Lower lobe of right lung (tissue), 2 donors: ENCODE measurements at places on chromosomes 12 and 14. TPM values are rescaled to one million over a fixed set of nuclear protein-coding genes. Genes with fewer than 3 reads are reported as not detected.
A peak's percentile ranks its signal among the peaks of the same experiment; 100 is the strongest.

DNA sequence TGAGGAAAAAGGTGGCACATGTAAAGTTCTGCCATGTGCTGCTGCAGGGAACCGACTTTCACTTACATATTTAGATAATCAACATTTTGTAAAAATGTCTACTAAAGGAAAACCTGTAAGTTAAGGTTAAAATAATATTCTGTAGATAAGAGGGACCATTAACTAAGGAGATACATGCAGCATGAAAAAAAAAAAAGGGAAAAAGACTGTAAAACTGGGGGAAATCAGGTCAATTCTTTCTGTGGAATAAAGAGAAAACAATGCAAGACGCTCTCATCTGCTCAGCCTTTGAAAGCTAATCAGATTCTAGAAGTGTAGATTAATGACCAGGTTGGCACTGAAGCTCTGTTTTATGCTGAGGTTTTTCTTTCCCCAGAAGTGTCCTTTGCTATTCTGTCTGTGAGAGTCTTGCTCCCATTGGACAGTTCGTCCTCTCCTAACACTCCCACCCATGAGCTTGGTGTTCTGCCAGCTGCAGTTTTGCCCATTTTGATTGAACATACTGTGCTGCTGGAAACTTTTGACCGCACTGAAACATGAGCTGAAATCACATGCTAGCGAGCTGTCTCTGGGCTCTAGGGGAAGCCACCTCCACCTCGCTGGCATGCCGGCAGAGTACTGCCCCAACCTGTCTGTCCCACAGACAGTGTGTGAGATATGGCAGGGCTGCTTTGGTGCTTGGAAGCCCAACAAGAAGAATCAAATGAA, 39.7 kb downstream of the PPTC7 start:
- peaks cover 44% of the 10 kb centered on the region for H3K4me1 ChIP-seq
- peak overlapping the region; percentile 63 for H3K27ac ChIP-seq
- H3K36me3 ChIP-seq: peaks cover 32% of the 10 kb centered on the region
- no peaks in the 10 kb centered on the region for H3K27me3 ChIP-seq
- no peak overlapping the region for H3K4me3 ChIP-seq
- peak; percentile 82 for DNase-seq

GRCh38 chr14:88303041-88303440, 20.0 kb downstream of the KCNK10 start:
- no peaks in the 10 kb centered on the region for H3K27me3 ChIP-seq
- no peak overlapping the region for H3K4me3 ChIP-seq
- no peak overlapping the region for H3K27ac ChIP-seq

- H3K36me3 ChIP-seq: peaks cover 32% of the 10 kb centered on the region
- no peak for DNase-seq
- no peak overlapping the region for H3K4me3 ChIP-seq
Measured at GRCh38 chr12:70557583-70558191, 79.5 kb downstream of the PTPRB start.

CIROP gene
- not detected for total RNA-seq

- no peak for DNase-seq
- H3K27ac ChIP-seq: no peak overlapping the region
- no peak overlapping the region for H3K4me3 ChIP-seq
- H3K27me3 ChIP-seq: no peaks in the 10 kb centered on the region
- H3K4me1 ChIP-seq: no peaks in the 10 kb centered on the region
Measured at GRCh38 chr12:45426294-45426693, 210.4 kb downstream of the ANO6 start.

DNA sequence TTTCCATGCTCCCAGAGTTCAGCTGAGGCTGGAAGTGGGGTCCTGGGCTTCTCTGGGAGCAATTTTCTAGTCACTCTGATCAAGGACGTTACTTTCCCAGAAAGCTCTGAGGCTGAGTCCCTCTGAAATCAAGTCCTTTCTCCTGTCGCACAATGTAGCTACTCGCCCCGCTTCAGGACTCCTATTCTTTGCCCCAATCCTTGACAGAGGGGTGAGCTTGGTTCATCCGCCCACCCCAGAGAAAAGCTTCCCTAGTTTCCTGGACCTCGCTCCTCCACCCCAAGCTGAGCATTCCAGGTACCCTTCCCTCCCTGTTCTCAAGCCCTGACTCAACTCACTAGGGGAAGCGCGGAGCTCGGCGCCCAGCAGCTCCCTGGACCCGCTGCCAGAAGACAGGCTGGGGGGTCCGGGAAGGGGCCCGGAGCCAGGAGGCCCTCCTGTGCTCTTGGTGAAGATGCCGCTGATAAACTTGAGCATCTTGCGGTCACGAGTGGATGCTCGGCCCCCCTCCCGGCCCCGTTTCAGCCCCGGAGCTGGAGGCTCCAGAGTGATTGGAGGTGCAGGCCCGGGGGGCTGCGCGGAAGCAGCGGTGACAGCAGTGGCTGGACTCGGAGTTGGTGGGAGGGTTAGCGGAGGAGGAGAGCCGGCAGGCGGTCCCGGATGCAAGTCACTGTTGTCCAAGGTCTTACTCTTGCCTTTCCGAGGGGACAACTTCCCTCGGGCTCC, 1.6 kb downstream of the AGAP2 start:
- peaks cover 3% of the 10 kb centered on the region for H3K36me3 ChIP-seq
- DNase-seq: no peak
- H3K27me3 ChIP-seq: peaks cover 67% of the 10 kb centered on the region
- H3K4me1 ChIP-seq: peaks cover 42% of the 10 kb centered on the region

ATN1 gene
- total RNA-seq: 123 TPM

DNA sequence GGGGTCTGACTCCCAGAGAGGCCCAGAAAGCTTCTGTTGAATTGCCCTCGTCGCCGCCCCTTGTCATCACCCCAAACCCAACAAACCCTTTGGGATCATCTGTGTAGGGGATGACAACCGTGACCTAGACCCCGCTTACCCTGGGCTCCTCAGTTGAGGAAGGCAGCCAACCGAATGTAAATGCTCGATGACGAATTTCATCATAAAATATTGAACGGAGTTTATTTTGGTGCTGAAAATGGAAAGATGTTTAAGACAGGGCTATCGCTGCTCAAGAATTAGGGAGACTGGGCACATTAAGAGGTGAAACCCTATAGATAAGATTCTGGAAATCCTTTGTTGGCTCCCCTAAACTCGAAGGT, 512 bp downstream of the ACTR10 start:
- H3K27ac ChIP-seq: peak overlapping the region; percentile 95
- DNase-seq: no peak
- H3K4me3 ChIP-seq: peak overlapping the region; percentile 89
- H3K27me3 ChIP-seq: no peaks in the 10 kb centered on the region
- H3K36me3 ChIP-seq: peaks cover 25% of the 10 kb centered on the region

DNA sequence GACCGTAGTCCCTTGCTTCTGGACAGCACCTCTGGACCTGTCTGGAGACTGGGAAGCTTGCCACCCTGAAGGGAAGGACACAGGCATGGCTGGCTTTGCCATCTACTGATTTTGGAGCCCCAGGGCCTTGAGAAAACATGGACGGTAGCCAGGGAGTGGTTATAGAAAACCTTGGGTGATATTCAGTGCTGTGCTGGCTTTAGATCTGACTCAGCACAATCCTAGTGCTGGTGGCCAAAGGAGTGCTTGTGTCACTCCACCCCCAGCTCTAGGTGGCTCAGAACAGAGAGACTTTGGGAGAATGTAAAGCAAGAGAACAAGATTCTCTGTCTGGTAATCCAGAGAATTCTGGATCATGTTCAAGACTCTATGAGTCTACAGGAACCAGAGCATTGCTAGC, 214.5 kb upstream of the IGF1 start:
- H3K4me1 ChIP-seq: no peaks in the 10 kb centered on the region
- H3K27ac ChIP-seq: no peak overlapping the region
- no peaks in the 10 kb centered on the region for H3K27me3 ChIP-seq
- DNase-seq: no peak
- no peak overlapping the region for H3K4me3 ChIP-seq
- H3K36me3 ChIP-seq: no peaks in the 10 kb centered on the region

DNA sequence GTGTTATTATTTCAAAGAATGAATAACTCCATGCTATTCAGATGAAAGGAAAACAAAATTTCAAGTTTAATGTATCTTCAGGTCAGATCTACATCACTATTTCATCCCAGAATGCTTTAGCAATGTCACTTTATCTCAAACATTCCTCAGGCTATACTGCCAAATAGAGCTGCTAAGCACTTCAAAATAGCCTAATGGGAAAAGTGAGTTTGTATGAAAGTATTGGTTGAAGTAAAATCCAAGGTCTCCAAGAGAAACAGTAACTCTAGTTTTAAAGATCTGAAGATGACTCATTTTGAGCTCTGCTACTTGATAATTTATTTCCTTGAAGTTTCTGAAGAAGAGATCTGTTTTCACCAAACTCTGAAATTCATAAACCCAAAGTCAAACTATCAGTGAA, 466.2 kb upstream of the FOXG1 start:
- H3K4me3 ChIP-seq: no peak overlapping the region
- H3K27me3 ChIP-seq: no peaks in the 10 kb centered on the region
- H3K36me3 ChIP-seq: no peaks in the 10 kb centered on the region
- H3K4me1 ChIP-seq: no peaks in the 10 kb centered on the region
- no peak overlapping the region for H3K27ac ChIP-seq

TMTC2 gene
- 31.4 TPM for total RNA-seq

- H3K4me1 ChIP-seq: peaks cover 9% of the 10 kb centered on the region
- no peaks in the 10 kb centered on the region for H3K27me3 ChIP-seq
- DNase-seq: no peak
- H3K4me3 ChIP-seq: no peak overlapping the region
Measured at GRCh38 chr14:85590784-85591183, 60.8 kb downstream of the FLRT2 start.

GRCh38 chr14:51167587-51168214, 72.3 kb upstream of the TMX1 start:
- DNase-seq: no peak
- H3K4me3 ChIP-seq: no peak overlapping the region
- H3K4me1 ChIP-seq: no peaks in the 10 kb centered on the region
- H3K27me3 ChIP-seq: no peaks in the 10 kb centered on the region
- H3K27ac ChIP-seq: no peak overlapping the region

GRCh38 chr12:8453021-8453513, 2.7 kb upstream of the CLEC6A start:
- H3K4me1 ChIP-seq: peaks cover 6% of the 10 kb centered on the region
- no peak overlapping the region for H3K27ac ChIP-seq
- no peaks in the 10 kb centered on the region for H3K27me3 ChIP-seq
- no peaks in the 10 kb centered on the region for H3K36me3 ChIP-seq
- DNase-seq: peak; percentile 51

DNA sequence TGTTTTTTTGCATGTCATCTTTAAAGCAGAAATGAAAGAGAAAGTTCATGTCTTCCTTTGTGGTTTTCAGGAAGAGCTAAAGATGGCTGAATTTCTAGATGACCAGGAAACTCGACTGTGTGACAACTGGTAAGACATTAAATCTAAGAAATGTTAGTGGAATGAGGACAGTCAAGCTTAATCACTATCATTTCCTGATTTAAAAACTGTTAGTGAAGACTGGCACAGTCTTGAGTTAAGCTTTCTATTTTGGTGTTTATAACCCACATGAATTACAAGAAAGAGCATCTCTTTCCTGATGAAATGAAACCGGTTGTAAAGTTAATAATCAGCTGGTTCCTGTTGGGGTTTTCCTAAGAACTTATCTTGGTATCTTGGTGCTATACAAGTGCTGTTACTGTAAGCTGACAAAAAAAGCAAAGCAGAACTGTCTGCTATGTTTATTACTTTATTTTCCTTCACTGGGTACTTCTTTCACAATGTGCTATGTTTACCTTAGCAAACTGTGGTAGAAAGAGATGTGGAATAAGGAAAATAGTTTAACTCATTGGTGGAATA, 5.2 kb downstream of the TRAFD1 start:
- no peaks in the 10 kb centered on the region for H3K27me3 ChIP-seq
- H3K4me1 ChIP-seq: peaks cover 75% of the 10 kb centered on the region
- H3K36me3 ChIP-seq: peaks cover 25% of the 10 kb centered on the region
- no peak for DNase-seq

GRCh38 chr12:26713885-26714383, 119.1 kb downstream of the ITPR2 start:
- no peak overlapping the region for H3K4me3 ChIP-seq
- H3K4me1 ChIP-seq: no peaks in the 10 kb centered on the region
- H3K27ac ChIP-seq: no peak overlapping the region
- no peaks in the 10 kb centered on the region for H3K27me3 ChIP-seq

GRCh38 chr12:82182601-82183190, 175.5 kb downstream of the CCDC59 start:
- DNase-seq: no peak
- no peak overlapping the region for H3K4me3 ChIP-seq
- no peaks in the 10 kb centered on the region for H3K36me3 ChIP-seq
- no peaks in the 10 kb centered on the region for H3K4me1 ChIP-seq
- no peaks in the 10 kb centered on the region for H3K27me3 ChIP-seq

IGF1 gene
- 16.9 TPM for total RNA-seq

- no peaks in the 10 kb centered on the region for H3K27me3 ChIP-seq
- H3K36me3 ChIP-seq: no peaks in the 10 kb centered on the region
- no peak overlapping the region for H3K4me3 ChIP-seq
- no peak for DNase-seq
- H3K27ac ChIP-seq: no peak overlapping the region
Measured at GRCh38 chr12:94829552-94829951, 173.9 kb downstream of the NDUFA12 start.

GUCY2C gene
- not detected for total RNA-seq

DNA sequence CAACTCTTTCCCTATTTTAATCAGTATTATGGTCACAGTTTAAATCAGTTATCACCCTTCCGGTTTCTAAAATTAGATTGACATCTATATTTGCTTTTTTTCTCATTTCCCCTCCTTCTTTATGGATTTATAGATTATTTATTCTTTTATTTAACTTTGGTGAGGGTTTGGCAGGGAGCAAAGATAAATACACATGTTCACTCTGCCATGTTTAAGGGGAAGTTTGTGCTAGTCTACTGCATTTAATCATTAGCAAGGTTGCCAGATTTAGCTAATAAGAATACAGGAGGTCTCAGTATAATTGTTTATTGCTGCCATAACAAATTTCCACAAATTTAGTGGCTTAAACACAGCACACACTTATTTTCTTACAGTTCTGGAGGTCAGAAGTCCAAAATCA, 204.0 kb upstream of the BTG1 start:
- no peak overlapping the region for H3K27ac ChIP-seq
- H3K4me1 ChIP-seq: no peaks in the 10 kb centered on the region
- H3K27me3 ChIP-seq: no peaks in the 10 kb centered on the region
- DNase-seq: no peak
- H3K36me3 ChIP-seq: no peaks in the 10 kb centered on the region

DNA sequence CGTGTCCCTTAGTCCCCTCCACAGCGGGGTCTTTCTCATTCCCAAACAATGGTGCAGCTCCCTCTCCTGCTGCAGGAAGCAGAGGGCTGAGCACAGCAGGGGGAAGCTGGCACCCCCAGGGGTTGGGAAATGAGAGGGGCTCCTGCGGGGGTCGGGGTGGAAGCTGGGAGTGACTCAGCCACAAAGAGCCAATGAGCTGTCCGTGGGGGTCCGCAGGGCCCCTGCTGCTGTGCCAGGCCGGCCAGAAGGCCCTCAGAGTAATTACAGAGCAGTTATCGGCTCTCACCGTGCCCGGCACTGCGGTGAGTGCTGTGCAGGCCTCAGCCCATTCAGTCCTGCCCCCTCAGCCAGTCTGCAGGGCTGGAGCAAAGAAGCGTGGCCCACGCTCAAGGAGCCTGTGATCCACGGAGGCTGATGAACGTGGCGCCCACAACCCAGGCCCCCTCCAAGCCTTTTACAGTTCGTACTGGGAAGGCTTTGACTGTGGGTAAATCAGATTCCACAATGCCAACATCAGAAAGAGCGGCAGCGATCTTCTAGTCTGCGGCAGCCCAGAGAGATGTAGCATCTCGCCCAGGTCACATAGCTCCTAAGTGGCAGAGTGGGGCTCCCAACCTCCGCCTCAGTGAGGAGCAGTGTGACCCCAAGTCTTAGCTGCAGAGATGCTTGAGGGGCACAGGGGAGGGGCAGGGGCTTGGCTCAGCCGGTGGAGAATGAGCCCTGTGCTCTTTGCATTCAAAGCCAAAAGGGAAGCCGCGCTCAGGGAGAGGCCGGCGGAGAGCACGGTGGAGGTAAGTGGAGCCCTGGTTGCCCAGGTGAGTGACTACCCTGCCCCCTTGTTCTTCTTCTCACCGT, 43.4 kb downstream of the SLC6A12 start:
- peaks cover 10% of the 10 kb centered on the region for H3K4me1 ChIP-seq
- no peaks in the 10 kb centered on the region for H3K36me3 ChIP-seq
- H3K27me3 ChIP-seq: peaks cover 14% of the 10 kb centered on the region
- no peak overlapping the region for H3K27ac ChIP-seq
- no peak for DNase-seq
